ENCODE measurements at places on chromosomes 1 and 21.

- DNase-seq: peak; percentile 35
Observed at GRCh38 chr21:39479164-39479813, 27.5 kb downstream of the SH3BGR start.

DNA sequence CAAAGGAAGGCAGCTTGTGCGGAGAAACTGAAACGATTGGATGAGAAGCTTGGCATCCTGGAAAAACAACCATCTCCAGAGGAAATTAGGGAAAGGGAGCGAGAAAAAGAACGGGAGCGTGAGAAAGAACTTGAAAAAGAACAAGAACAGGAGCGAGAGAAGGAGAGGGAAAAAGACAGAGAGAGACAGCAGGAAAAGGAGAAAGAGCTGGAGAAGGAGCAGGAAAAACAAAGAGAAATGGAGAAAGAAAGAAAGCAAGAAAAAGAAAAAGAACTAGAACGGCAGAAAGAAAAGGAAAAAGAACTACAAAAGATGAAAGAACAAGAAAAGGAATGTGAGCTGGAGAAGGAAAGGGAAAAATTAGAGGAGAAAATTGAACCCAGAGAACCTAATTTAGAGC is 47.2 kb downstream of the PRRC2C start:
- no peak for DNase-seq

- DNase-seq: peak; percentile 74
Observed at GRCh38 chr21:33039536-33039935, 13.8 kb downstream of the OLIG2 start.

GRCh38 chr1:106615473-106615872 is 441.0 kb upstream of the PRMT6 start:
- DNase-seq: no peak

- DNase-seq: no peak
Observed at GRCh38 chr21:42929969-42930368, 4.5 kb upstream of the ERVH48-1 start.

GRCh38 chr1:198651650-198652400 is 13.0 kb downstream of the PTPRC start:
- no peak for DNase-seq

DNA sequence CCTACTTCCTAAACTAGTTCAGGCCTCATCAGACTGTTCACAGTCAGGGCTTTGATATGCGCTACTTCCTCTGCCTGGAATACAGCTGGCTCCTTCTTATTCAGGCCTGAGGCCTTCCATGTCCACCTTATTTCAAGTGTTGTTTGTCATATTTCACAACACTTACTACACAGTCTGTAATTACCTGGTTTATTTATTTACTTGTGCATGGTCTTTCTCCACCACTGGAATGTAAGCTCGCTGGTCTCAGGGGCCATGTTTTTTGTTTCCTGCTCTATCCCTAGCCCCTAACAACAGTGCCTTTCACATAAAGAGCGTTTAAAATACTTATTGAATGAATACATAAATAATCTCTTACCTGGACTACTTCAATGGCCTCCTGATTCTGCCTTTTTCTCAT is 4.6 kb upstream of the SRSF4 start:
- DNase-seq: no peak

- DNase-seq: no peak
Observed at GRCh38 chr1:70895531-70895930, 152.1 kb downstream of the PTGER3 start.

All from spinal cord (tissue), 10 donors.